ENCODE measurements at places on chromosomes 1 and 21.

- DNase-seq, result no peak
Observed at GRCh38 chr1:87894062-87894461, 565.4 kb downstream of the LMO4 start.

GRCh38 chr1:191615101-191615821, 543.0 kb upstream of the RGS18 start:
- no peak for DNase-seq

- DNase-seq, result peak; percentile 68
Observed at GRCh38 chr1:28058971-28059878, 29.2 kb downstream of the EYA3 start.

- DNase-seq, result peak; percentile 36
Observed at GRCh38 chr1:234957330-234958065, 171.1 kb downstream of the TOMM20 start.

DNA sequence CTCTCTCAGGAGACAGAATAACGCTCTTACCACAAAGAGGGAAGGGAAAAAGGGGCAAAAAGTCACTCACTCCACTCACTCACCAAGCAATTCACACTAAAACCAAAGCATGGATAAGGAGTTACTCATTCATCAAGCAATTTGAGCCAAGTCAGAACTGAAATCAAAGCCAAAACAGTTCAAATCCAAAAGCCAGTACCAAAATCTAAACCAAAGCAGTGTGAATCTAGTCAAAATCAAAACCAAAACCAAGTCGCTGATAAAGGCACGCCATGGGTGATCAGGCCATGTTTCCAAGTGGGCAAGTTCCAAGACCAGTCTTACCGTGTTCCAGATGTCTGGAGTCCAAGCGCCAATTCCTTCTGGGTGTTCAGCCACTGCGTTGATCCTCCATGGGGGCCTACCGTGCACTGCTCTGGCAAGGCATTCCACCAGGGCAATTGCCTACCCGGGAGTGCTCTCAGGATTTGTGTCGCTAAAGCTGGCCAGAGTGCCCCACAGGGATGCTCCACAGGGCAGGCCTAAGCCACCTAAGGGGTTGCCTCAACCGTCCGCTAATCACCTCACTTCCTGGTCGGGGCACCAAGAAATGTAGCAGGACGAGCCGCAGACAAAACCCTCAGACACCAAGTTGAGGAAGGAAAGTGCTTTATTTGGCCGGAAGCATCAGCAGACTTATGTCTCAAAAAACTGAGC, 142.3 kb downstream of the TRIM33 start:
- no peak for DNase-seq

DNA sequence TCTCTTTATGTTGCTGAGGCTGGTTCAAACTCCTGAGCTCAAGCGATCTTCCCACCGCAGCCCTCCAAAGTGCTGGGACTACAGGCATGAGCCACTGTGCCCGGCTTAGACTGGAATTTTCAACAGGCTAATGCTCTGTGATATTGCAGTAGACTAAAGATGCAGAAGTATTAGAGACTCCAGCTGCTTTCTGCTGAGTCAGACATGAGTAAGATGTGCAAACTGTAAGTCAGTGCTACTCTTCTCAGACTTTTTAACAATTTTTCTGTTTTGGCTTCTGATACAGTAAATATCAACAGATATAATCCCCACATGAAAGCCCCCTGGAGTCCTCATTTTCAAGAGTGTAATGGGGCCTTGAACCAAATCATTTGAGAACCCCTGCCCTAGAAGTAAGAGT, 29.3 kb upstream of the NLRP3 start:
- peak; percentile 42 for DNase-seq

DNA sequence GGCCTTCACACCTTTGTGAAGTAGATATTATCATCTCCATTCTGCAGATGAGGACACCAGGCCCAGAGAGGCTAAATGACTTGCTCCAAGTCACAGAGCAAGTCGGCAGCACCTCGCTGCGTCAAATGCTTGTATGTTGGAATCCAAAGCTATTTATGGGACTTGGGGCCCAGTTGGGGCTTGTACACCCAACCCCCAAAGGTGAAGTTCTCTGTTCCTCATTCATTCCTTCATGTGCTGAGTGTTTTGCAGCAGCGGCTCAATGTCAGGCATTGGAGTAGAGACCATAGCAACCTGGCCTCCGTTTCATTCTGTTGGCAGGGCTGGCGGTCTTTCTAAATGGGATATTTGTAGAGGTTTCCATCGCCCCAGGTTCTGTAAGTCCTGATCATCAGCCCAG, 113.4 kb upstream of the SLC25A33 start:
- DNase-seq, result no peak

GRCh38 chr1:58722414-58722813, 22.6 kb upstream of the MYSM1 start:
- no peak for DNase-seq

GRCh38 chr1:85344256-85344694, 67.8 kb upstream of the BCL10 start:
- peak; percentile 55 for DNase-seq

DNA sequence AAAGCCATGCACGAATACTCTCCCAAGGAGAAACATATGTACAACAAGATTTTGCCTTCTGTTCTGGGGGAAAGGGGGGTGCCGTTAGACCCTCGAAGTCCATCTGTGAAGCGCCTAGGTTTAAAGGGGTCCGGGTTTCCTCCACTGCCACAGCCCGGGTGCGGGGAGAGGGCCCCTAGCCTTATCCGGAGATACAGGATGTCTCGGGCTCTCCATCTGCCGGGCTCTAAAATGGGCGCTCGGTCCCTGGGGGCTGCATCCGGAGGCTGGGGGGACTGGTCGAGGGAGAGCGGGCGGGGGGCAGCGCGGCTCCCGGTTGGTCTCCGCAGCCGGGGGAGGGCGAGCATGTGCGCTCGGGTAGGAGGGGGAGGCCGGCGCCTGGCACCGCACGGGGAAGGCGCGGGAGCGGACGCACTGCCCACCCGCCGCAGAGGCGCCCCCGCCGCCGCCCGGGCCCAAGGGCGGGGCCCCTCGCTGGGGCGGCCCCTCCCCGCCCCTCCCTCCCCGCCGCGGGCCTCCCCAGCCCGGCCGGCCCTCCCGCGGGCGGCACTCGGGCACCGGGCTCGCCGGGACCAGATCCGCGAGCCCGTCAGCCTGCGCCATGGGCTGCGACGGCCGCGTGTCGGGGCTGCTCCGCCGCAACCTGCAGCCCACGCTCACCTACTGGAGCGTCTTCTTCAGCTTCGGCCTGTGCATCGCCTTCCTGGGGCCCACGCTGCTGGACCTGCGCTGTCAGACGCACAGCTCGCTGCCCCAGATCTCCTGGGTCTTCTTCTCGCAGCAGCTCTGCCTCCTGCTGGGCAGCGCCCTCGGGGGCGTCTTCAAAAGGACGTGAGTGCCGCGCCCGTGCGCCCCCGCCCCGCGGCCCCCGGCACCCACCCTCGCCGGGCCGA, 63.1 kb downstream of the ELK4 start:
- no peak for DNase-seq

DNA sequence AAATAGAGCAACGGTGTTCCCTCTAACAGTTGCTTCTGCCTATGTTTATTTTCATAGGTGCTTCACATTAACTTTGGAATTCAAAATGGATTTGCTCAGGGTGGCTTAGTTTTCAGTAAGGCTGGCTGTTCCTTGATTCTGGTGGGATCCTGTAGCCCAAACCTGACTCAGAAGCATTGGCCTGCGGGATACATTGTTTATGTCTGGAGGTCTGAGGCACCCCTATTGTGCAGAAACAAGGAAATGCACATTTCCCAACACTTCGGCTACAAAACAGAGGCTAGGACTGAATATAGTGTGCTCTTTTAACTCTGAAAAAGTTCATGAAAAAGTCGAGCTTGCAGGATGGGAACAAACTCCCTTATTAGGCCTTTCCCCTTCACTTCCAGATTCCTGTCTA, 133.8 kb upstream of the F3 start:
- DNase-seq, result no peak

- peak; percentile 65 for DNase-seq
Observed at GRCh38 chr1:172845371-172845770, 186.5 kb downstream of the FASLG start.

GRCh38 chr1:114696810-114697209, 1.5 kb upstream of the AMPD1 start:
- no peak for DNase-seq

GRCh38 chr1:55682198-55682597, 467.0 kb upstream of the USP24 start:
- DNase-seq, result no peak

- DNase-seq, result no peak
Observed at GRCh38 chr21:32383812-32384211, 9.0 kb downstream of the URB1 start.

GRCh38 chr21:32599526-32599925, 12.7 kb downstream of the CFAP298 start:
- no peak for DNase-seq

GRCh38 chr1:240212556-240212955, 120.9 kb downstream of the FMN2 start:
- DNase-seq, result no peak

DNA sequence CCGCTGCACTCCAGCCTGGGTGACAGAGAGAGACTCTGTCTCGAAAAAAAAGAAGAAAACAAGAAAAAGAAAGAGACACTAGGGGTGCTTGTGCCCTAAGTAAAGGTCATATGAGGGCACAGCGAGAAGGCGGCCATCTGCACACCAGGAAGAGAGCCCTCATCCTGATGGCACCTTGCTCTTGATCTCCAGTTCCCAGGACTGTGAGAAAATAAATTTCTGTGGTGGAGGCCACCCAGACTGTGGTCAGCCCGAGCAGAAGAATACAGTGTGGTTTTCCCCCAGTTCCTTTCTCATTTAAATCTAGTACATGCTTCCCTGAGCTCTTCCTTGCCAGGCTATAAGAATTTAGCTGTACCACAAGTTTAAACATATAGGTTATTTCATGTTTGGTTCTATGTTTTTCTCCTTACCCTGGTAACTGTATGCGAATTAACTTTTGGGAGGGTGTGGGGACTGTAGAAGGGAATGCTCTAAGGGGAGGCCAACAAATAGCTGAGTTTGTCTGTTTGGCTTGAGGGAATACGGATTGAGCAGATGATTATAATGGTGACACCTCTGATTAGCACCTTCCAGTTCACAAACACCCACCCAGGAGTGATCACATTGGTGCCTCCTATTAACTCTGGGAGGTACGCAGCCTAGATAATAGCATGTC, 119.6 kb upstream of the ERRFI1 start:
- no peak for DNase-seq

GRCh38 chr1:225710804-225711203, 57.9 kb upstream of the ENAH start:
- no peak for DNase-seq

DNA sequence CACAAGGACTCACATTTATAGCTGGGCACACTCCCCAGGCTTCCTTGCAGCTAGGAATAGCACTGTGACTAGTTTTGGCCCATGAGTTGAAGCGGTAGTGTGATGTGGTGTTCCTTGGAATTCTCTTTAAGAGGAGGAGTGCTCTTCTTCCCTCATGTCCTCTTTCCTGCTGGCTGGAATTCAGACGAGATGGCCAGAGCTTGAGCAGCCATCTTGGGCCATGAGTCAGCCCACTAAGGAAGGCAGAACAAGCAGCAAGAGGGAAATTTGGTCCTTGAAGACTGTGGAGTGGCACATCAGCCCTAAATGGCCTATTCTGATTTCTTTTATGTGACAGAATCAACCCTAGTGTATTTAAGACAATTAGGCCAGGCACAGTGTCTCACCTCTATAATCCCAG, 20.0 kb downstream of the HTR6 start:
- DNase-seq, result no peak

- DNase-seq, result peak; percentile 99
Observed at GRCh38 chr1:26126321-26127084, 14.9 kb downstream of the PDIK1L start.

- DNase-seq, result no peak
Observed at GRCh38 chr1:226725897-226726267, 13.2 kb downstream of the ITPKB start.

- no peak for DNase-seq
Observed at GRCh38 chr1:15680561-15681348, 3.4 kb upstream of the PLEKHM2 start.

GRCh38 chr1:90714521-90714951, 2.6 kb downstream of the BARHL2 start:
- DNase-seq, result no peak

DNA sequence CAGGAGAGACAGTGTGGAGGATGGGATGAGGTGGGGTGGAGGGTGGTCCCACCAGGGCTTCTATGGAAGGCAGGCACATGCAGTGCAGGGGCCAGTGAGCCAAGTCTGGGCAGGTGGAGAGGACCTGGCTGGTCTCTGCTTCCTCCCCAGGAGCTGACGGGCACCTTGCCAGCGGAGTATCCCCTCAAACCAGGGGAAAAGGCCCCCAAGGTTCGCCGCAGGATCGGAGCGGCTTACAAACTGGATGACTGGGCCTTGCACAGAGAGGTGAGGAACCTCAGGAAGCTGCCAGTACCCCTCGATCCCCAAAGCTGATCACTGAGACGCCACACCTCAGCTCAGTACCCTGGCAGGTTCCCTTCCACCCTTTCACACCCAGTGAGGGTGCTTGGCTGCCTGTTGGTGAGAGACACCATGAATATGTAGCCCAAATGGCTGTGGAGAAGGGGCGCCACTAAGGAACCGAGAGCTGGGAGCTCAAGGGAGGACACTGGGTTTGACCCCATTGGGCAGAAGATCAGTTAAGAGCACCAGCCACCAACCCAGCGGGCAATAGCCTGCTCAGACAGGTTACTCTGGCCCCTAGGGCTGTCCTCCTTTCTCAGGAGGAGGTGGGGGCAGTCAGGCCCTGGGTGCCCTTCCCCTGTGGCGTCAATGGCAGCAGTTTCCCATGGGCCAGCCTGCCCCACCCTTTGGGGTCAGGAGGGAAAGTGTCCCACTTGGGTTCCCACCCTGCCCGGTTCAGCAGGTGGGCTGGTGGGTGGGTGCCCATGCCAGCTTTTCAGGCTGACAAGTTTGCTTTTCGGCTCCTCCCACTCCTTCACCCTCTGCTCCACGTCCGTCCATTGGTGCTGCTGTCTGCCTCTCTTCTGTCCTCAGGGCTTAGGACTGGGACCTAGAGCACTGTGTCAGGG, 5.5 kb downstream of the INAVA start:
- DNase-seq, result no peak

- DNase-seq, result peak; percentile 79
Observed at GRCh38 chr21:33490991-33491372, 534 bp downstream of the DNAJC28 start.

DNA sequence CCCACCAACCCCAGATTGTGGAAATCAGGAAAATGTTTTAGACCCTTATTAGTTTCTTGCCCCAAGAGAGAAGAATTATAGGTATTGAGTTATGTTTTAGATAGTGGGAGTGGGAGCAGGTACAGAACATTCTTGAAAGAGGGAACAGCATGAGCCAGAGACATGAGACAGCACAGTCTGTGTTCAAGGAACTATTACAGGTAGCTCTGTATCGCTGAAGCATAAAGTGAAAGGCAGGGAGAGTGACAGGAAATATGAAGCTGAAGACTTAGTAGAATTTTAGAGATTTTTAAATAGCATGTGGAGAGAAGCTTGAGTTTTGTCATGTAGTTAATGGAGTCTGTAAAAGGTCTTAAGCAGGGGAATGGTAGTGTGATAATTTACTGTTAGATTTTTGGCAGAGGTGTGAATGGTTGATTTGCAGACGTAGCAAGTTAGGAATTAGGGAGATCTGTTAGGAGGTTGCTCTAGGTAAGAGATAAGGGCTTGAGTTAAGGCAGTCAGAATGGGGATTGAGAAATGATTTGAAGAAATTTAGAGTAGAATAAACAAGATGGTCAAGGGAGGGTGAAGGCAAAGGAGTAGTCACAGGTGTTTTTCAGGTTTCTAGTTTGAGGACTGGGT, 11.6 kb downstream of the SUCO start:
- no peak for DNase-seq

GRCh38 chr1:236302941-236303340, 21.2 kb upstream of the ERO1B start:
- peak; percentile 51 for DNase-seq
